Mesothelial cell of epicardium (in vitro differentiated cells): ENCODE measurements at places on chromosomes 1 and 21. TPM values are rescaled to one million over a fixed set of nuclear protein-coding genes. Genes with fewer than 3 reads are reported as not detected.

DNA sequence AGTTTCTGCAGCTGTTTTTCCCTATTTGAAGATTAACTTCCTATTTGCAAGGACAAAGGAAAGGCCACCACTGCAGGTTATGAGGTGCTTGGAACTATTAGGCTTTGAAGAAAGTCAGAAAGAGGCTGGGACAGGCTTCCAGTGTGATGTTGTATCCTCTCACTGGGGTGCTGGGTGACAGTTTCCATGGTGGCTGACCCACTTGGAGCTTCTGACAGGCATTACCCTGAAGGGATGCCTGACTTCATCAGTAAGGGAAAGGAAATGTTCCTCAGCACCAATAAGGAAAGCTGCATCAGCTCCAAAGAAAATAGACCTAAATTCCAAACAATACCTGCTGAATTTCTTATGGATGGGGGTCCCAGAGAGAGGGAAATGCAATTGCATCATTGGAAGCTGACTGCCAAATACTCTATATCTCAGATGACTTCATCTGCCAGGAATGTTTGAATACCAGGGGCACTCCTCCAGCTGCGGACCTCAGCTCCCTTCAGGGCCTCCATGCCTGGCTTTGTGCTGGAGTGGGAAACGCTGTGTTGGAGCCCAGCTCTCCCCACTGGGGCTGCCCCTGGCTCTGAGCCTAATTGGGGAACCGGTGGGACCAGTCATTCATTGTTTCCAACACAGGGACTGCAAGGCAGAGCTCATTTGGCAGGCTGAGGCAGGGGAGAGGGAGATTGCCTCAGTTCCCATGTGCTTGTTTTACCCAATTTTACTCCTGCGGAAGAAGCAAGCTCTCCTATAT, 76.6 kb downstream of the RGL1 start:
- DNase-seq = peak; percentile 80

- no peak for DNase-seq
These were observed 25.7 kb downstream of the EPHA10 start for GRCh38 chr1:37739222-37739621.

- DNase-seq = no peak
These were observed 72.3 kb upstream of the NTPCR start for GRCh38 chr1:232878086-232878485.

- no peak for DNase-seq
These were observed 20.6 kb downstream of the NDUFS5 start for GRCh38 chr1:39046613-39047210.

TGFB2 gene
- total RNA-seq = 45.3 to 51.0 TPM (median 50.6 TPM) in 3 replicates

DNA sequence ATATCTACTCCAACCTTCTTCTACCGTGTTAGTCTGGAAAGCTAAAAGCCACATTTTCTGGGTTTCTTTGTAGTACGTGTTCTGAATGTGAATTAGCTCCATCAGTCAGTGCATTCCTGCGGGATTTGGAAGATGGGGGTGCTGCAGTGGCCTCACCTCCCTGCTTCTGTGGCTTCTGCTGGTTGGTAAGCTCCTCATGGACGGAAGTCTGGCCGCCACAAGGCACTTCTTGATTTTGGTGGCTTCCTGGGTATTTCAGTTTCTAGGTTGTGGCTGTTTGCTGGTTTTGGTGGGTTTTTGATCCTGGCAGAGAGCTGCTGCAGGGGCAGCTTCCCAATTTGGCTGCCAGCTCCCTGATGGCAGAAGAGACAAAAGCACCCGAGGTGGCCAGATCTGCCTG, 20.9 kb upstream of the TACSTD2 start:
- DNase-seq = no peak

- peak; percentile 53 for DNase-seq
These were observed 126.0 kb upstream of the TMEM51 start for GRCh38 chr1:15027515-15027986.

DNA sequence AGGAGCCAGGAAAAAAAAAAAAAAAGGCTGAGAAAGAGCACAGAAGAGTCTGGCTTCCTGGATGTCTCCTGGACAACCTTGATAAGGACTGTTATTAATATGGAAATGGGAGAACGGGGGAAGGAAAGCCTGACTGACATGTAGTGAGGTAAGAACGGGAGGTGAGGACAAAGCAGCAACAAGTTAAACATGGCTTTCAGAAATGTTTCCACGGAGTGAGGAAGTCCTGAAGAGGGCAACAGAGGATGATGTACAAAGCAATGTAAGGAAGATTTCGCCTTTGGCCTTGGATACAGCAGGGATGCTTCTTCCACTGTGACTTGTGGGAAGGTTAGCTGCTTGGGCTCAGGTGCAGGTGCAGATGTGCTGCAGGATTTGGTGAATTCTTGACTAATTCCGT, 11.9 kb upstream of the NIBAN1 start:
- DNase-seq = no peak

GRCh38 chr1:230261928-230262650, 164.0 kb downstream of the PGBD5 start:
- DNase-seq = no peak

DNA sequence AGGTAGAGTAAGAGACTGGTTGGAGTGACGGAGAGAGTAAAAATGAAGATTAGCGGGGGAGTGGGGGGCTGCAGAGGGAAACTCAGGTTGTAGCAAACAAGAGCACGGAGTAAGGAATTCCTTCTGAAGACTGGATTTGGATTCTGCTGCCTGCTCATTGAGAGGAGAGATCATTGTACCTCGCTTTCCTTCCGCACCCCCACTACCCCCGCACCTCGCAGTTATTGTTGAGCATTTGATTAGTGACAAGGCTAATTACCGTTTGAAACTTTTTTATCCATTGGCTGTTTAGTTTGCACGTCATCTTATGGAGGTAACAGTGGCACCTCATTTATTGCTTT, 463 bp downstream of the PRPF3 start:
- DNase-seq = no peak

DNA sequence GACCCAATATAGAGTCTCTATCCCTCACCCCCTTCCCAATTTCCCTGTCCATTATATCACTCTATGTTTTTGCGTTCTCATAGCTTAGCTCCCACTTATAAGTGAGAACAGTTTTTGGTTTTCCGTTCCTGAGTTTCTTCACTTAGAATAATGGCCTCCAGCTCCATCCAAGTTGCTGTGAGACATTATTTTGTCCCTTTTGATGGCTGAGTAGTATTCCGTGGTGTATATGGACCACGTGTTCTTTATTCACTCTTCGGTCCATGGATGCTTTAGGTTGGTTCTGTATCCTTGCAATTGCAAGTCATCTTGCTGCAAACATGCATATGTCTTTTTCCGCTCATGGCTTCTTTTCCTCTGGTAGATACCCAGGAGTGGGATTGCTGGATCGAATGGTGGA, 54.3 kb downstream of the AGPAT3 start:
- DNase-seq = no peak

- peak; percentile 55 for DNase-seq
These were observed 14.1 kb upstream of the HEYL start for GRCh38 chr1:39653546-39654031.

GRCh38 chr21:42818328-42818749, 61.0 kb downstream of the WDR4 start:
- no peak for DNase-seq
